ENCODE measurements at places on chromosomes 16 and 17.

GRCh38 chr16:52066962-52067361, 480.0 kb downstream of the TOX3 start:
- DNase-seq: no peak

DNA sequence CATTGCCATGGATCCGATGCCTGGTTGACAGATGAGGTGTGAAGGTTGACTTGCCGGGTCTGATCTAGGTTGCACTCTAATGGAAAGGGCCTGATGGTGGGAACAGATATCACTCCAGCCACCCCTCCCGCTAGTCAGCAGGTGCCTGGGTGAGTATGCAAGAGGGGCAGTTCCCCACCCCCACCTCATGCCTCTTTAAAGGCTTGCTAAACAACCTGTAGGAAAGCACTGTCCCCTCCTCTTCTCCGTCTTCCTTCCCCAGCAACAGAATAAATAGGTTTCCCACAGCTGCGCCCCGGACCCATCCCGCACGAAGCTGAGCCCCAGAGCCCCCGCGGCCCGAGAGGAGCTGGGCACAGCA, 746 bp upstream of the TMEM132E start:
- no peak for DNase-seq

GRCh38 chr17:42248351-42249179, 27.6 kb downstream of the STAT5B start:
- DNase-seq: no peak

GRCh38 chr16:65005696-65006095, 116.2 kb downstream of the CDH11 start:
- no peak for DNase-seq

DNA sequence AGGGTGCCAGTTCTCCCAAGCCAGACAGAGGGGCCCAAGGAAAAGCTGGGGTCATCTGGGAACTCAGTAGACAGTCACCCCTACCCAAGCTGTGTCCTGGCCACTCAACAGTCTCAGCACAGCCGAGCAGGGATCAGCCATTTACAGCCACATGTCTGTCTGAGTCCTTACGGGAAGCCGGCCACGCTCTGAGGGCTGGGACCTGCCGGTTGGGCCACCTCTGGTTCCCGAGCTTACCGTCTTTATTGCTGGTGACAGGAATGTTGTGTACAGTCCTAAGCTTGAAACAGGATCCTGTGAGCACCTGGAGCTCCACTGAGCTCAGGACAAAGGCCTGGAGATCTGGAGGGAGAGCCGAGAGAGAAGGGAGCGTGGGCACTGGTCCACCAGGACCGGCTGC, 59.8 kb downstream of the TIMM22 start:
- no peak for DNase-seq

GRCh38 chr17:74259667-74260524, 14.1 kb upstream of the DNAI2 start:
- DNase-seq: no peak
